ENCODE measurements at places on chromosomes 7 and 10.

- no peak for DNase-seq
These were observed 235.0 kb upstream of the PLPP4 start for GRCh38 chr10:120221873-120222485.

DNA sequence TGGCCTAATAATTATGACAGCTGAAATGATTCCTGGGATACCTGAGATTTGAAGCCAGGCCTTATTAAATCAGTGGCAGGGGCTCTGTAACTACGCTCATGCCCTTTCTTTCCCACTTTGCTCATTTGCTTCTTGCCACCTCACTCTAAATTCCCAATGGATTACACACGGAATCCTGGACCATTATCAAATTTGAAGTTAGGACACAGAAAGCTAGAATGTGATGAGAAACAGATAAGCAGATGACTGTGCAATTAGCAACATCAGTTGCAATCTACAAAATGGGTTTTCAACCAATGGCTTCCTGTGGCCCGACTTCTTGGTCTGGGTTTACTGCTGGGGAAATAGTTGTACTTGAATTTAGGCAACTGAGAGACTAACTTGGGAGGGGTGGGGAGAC, 374.3 kb downstream of the INHBA start:
- DNase-seq, result no peak

- DNase-seq, result no peak
These were observed 220.4 kb downstream of the HDAC9 start for GRCh38 chr7:18715988-18716387.

DNA sequence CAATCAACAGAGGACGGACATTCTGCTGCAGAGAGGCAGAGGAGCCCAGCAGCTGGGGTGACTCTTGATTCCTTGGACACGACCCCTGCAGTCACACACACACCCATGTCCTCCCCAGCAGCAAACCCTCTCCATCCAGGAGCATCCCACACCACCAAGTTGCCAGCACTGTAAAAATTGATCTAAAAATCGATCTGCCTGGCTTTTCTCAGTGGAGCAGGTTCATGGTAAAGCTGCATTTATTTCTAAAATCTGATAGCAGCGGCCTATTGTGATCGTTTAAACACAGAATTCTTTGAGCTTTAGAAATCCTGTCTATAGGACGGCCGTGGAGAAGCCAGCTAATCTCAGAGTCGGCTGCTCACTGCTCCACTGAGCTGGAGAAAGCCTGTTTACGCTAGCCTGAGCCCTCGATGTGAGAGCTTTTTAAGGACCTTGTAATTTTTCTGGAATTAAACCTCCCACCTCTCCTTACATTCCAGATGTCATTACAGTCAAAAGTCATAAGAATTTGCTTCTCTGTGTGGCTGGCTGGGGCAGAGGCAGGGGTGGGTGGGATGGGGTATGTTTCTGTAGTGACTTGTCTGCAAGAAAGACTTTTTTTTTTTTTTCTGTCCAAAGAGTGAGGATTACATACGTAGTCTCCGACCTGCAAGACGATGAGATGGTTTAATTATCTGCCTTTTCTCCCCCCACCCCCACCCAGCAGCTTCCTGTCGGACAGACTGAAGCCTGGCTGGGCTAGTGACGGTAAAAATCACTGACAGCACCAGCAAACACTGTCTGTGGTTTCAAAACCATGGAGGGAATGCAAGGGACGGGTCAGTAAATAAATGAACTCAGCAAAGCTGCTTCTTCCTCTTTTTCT, 31.6 kb downstream of the TRIM8 start:
- no peak for DNase-seq

DNA sequence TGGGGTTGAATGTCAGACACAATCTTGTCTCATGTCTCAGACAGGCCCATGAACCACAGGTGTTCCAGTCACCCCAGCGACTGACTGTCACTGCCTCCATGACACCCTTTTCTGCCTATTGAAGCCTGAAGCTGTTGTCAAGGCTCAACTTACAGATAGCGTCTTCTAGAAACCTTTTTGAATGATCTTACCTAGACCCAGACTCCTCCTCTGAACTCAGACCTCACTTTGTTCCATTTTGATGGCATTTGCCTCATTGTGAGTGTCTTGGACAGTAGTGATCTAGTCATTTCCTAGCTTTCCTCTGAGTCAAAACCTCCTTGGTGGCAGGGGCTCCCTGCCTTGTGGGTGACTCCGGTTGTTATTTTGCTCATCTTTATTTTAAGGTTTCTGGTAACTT, 98.3 kb upstream of the AGK start:
- DNase-seq, result no peak

DNA sequence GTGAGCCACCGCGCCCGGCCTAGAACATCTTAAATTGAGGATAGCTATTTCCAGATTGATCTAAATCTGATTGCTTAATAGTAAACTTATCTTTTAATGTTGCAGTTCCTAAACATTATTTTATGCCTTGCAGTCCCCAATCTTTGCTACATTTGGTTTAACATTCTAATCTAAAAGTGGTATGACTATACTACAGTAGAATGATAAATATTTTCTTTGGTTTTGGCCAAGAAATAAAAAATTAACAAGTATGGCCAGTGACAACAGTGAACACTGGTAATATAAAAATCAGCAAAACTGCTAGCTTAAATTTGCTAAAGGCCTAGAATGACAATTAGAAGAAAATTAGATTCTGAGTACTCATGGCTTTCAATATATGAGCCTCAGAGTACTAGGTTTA, 73.5 kb downstream of the CDK6 start:
- no peak for DNase-seq

All from breast epithelium (tissue), 4 donors.